CD4-positive, alpha-beta T cell treated with Interleukin-12 subunit alpha and Interleukin-12 subunit beta, for 1 hour (primary cell): ENCODE measurements at places on chromosomes 12 and 14.
A peak's percentile ranks its signal among the peaks of the same experiment; 100 is the strongest.

- no peak for DNase-seq
These were observed 22.3 kb downstream of the MSRB3 start for GRCh38 chr12:65300679-65301349.

- DNase-seq: no peak
These were observed 76.1 kb downstream of the TSHR start for GRCh38 chr14:81031488-81031887.

- DNase-seq: peak; percentile 53
These were observed 1.1 kb downstream of the GPHN start for GRCh38 chr14:66508846-66509621.

DNA sequence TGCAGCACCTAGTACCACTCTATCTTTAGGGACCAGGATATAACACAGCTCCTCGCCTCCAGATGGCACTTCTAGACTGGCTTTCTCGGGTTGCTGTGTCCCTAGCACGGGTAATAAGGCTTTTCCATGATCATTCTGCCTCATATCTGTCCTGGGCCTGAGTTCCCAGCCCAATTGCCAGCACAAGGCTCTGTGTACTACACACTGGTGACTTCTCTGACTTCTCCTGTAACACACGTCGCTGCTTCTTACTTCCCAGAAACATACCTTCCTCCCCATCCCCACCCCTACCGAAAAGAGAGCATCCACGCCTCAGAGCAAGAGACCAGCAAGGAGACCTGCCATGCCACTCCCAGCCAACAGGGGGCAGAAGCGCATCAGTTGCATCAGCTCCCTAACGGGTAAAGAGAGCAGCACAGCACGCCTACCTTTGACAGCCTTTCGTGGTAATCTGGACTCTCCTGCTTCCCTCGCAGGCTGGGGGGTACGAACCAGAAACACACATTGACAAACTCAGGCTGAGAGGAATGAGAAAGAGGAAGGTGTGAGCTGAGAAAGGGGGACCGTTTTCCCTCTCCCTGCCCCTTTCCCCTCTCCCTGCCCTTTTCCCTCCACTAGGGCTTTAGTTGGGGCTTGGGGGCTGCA, 21.2 kb upstream of the ZNF740 start:
- DNase-seq: peak; percentile 91

GRCh38 chr14:23021889-23022442, 12.0 kb upstream of the C14orf93 start:
- DNase-seq: no peak

DNA sequence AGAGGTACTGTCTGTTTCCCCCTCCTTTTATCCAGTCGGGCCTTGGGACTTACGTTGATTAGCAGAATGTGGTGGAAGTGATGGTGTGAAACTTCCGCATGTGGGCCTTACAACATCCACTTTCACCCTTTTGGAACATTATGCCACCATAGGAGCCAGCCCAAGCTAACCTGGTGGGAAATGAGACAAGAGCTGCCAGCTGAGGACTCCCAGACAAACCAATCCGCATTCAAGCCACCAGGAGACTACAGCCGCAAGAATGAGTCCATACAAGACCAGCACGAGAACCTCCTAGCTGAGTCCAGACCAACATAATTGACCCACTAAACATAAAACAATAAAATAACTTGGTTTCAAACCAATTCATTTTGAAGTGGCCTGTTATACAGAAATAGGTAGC, 9.1 kb upstream of the PTGER2 start:
- DNase-seq: no peak

DNA sequence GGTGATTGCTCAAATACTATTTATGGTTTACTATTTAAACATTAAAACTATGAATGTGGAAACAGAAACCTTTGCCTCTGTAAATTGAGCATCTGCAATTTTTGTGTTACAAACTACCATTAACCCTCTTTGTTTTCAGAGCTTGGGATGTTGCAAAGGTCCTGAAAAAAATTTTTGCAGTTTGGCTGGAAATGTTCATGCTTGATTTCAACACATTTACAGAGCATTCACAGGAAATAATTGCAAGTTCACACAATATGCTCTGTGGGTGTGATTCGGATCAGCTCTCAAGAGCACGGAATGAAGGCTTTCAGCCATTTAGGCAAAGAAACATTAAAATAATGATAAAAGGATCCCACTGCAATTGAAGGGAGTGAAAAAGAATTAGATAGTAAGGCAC, 232.9 kb downstream of the ATP23 start:
- DNase-seq: no peak

GRCh38 chr14:50797250-50798047, 33.5 kb downstream of the NIN start:
- no peak for DNase-seq

DNA sequence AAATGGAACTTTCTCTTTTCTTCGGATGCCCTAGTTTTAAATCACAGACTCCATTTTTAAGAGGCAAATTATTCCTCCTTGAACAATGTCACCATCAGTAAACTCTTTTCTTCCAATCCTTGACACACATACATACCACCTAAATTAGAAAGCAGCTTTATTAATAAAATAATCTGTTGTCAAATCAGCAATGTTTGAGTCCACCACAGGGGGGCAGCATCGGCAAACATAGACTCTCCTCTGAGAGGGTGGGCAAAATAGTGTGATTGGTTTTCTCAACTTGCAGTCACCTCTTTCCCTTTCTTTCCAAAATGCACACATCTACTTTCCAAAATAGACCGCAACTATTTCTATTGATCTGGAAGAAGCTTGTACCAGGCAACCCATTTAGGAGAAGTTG, 438.4 kb upstream of the OR4E1 start:
- peak; percentile 50 for DNase-seq

- DNase-seq: no peak
These were observed 18.3 kb downstream of the IL26 start for GRCh38 chr12:68207276-68207675.

- DNase-seq: no peak
These were observed 12.3 kb upstream of the LMO3 start for GRCh38 chr12:16618256-16618655.

DNA sequence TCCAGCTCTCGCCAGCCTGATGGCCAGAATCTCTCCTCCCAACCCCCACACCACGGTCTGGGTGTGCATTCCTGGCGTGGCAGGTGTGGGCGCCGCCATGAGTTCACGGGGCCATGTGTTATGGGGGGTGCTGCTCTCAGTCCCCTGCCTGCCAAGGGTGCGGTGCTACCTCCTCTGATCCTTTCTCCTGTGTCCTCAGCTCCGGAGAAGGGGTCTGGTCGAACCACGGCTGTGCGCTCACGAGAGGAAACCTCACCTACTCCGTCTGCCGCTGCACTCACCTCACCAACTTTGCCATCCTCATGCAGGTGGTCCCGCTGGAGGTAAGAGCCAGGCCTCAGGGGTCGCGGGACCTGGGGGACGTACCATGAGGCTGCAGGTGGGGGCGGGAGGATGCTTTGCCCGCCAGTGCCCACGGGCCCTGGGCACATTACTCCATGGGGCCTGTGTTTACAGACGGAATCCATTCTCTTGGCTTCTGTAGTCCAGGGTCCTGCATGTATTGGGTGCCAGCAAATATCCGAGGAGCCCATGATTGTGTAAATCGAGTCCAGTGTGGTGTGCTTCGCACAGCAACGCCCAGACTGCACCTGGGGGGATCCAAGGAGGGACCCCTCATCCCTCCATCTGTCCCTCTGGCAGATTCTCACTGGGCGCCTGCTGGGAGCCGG, 130.8 kb downstream of the ADGRD1 start:
- DNase-seq: no peak

DNA sequence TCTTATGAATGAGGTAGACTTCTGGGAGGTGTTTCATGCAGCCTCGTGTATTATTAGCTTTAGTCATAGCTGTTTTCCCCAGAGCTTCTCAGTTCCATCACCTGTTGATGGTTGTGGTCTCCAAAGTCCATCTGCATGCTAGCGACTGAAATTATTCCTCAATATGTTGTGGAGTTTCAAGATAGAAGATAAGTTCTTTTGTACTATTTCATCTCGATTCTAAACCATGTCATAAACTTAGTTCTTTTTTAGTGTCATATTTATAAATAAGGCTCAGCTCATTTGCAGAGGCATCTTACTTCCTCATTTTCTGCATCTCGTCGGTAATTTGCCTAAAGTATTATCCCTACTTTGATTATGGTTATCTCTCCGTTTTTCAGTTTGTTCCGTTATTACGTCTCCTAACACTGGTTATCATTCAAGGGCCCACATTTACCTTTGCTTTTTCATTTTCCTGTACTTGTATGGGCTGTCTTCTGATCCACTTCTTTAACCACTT, 119.1 kb downstream of the ITPR2 start:
- DNase-seq: no peak

GRCh38 chr12:6758506-6759095, 5.7 kb upstream of the MLF2 start:
- DNase-seq: no peak

- no peak for DNase-seq
These were observed 2.0 kb downstream of the MYH7 start for GRCh38 chr14:23433457-23433856.

GRCh38 chr12:65465766-65466547, 187.5 kb downstream of the MSRB3 start:
- DNase-seq: no peak
